Stimulated activated CD4-positive, alpha-beta T cell treated with anti-CD3 and anti-CD28 coated beads, Interleukin-1b, Interleukin-23, amount 100 ng/mL, for 1 hour (primary cell): ENCODE measurements at places on chromosomes 3 and 15.

GRCh38 chr15:40052604-40053003, 13.6 kb upstream of the SRP14 start:
- DNase-seq, result no peak

DNA sequence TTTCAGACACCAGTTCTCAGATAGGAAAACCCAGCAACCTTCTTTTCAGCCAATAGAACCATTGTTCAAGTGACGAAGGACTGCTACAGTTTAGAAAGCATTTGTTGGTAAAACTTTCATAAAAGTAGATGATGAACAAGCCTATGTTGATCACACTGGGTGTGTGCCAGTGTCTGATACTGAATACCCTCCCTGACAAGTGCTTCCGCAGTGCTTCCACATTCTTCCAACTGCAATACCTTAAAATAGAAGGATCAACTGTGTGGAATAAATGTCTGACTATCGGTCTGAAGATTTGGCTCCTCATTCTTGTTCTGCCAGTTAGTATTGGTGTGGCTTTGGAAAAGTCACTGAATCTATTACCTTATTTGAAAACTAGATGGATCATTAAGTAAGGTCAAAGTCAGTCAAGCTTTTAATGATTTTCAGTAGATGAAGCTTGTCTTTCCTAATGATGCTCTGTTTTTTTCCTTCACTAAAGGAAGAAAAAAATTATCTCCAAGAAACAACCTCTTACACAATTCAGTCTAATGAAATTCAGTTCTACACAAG, 479.4 kb upstream of the CBLB start:
- no peak for DNase-seq

DNA sequence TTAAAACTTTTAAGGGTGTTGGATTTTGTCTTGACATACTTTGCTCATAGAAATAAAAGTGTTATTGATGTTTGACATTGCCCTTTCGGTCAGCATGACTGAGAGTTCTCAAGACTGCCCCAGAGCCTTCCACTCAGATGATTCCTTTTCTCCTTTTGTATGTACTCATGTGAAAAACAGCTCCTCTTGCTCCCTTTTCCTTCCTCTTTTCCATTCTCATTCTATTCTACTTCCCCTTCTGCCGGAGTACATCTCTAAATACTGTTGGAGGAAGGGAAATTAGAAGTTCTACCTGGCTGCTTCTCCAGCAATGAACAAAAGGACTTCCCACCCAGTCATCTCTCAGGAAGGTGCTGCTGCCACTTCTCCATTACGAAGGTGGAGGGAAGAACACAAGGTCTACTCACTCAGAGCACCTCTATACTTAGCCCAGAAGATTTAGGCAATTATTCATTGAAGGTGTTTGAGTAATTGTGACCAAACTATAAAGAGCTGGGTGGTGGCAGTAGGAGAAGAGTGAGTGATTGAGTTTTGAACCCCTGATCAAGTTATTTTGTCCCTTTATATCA, 163.8 kb upstream of the MBNL1 start:
- no peak for DNase-seq

DNA sequence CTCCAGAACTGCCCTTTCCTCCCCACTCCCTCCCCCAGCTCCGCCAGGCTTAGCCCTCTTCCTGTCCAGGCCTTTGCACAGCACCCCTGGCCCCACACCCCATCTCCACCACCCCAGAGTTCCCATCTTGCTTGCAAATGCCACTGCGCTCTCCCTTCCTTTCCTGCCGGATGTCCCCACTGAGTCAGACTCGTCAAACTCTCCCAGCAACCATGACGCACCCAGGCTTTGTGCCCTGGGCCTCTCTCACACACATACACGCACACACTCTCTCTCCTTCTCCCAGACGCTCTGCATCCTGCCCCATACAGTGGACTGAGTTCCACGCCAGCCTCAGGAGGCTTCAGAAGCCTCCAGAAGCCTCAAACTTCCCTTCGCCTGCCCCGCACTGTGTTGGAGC, 2.8 kb upstream of the CCDC9B start:
- DNase-seq, result no peak
